ENCODE measurements at places on chromosomes 11 and 22.
A peak's percentile ranks its signal among the peaks of the same experiment; 100 is the strongest.

- H3K27me3 ChIP-seq, result peaks cover 2% of the 10 kb centered on the region
- H3K4me1 ChIP-seq, result no peaks in the 10 kb centered on the region
- H3K27ac ChIP-seq, result no peak overlapping the region
- no peak overlapping the region for H3K4me3 ChIP-seq
- DNase-seq, result no peak
Observed at GRCh38 chr11:11788063-11788710, 53.6 kb upstream of the USP47 start.

GRCh38 chr11:69443968-69444364, 37.5 kb upstream of the LINC01488 start:
- no peaks in the 10 kb centered on the region for H3K27me3 ChIP-seq
- H3K4me1 ChIP-seq, result peaks cover 46% of the 10 kb centered on the region
- no peak overlapping the region for H3K4me3 ChIP-seq
- DNase-seq, result no peak
- no peaks in the 10 kb centered on the region for H3K36me3 ChIP-seq
- no peak overlapping the region for H3K27ac ChIP-seq

- no peaks in the 10 kb centered on the region for H3K36me3 ChIP-seq
- peaks cover 3% of the 10 kb centered on the region for H3K27me3 ChIP-seq
- H3K27ac ChIP-seq, result no peak overlapping the region
Observed at GRCh38 chr11:78759071-78759470, 184.4 kb upstream of the NARS2 start.

DNA sequence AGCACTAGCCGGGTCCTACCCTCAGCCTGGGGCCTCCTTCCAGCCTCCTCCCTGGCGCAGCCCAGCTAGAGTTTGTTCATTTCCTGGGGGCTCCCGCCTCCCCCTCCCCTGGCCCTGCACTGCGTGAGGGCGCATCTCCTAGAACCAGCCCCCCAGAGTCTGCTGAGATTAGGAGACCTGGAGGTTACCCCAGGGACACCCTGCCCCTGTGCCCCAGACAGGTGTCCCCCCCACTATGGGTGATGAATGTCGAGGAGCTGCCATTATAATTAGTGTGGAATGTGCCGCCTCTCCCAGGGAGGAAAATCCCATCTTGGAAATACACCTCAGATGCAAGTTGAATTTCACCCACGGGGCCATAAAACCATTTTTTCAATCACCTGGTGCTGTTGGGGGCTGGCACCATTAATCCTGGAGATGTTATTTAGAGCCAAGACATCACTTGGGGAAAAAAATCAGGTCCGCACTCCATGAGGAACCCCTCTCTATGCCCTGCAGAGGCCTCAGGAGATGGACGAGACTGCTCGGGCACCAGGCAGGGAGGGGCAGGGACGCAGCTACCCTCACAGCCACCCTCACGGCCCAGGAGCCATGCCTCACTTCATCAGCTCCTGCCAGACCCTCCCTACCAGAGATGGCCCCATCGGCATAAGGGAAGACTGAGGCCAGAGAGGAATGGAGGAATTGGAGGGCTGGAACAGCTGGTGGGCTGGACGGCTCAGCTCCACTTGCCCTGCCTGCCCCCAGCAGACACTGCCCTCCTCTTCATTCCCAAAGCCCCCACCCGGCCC, 197.5 kb downstream of the IGLL1 start:
- H3K27ac ChIP-seq, result no peak overlapping the region

DNA sequence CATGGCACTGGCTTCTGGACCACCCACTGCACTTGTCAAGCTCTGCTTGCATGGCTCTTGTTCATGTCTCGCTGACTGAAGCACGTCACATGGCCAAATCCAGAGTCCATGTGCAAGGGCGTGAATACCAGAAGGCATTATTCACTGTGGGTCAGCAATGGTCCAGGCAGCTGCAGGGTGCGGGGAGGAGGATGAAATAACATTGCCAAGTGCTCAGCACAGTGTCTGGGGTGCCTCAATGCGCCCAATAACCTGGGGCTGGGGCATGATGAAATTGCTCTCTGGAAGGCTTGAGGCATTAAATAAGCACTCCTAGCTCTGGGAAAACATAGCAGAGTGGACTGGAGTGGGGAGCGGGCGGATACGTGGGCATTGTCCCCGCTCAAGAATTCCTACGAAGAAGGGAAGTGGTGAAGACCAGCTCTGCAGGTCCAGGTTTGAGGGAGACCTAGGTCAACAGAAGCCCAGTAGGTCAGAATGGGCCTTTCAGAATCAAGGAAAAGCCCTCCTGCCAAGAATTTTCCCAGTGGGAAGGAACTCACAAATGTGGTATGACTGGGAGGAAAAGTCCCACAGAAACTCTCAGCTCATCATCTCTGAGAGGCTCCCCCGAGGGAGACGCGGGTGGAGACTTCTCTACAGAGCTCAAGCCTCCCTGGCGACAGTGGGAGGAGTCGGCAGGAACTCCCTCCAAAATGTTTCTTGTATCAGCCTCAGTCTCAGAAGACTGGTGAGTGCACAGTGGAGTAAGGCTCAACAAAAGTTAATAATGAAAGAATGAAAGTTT, 15.3 kb upstream of the ACCSL start:
- no peak overlapping the region for H3K4me3 ChIP-seq
- H3K36me3 ChIP-seq, result no peaks in the 10 kb centered on the region
- no peaks in the 10 kb centered on the region for H3K4me1 ChIP-seq

- no peaks in the 10 kb centered on the region for H3K27me3 ChIP-seq
- peaks cover 67% of the 10 kb centered on the region for H3K4me1 ChIP-seq
- DNase-seq, result no peak
- H3K4me3 ChIP-seq, result no peak overlapping the region
- H3K27ac ChIP-seq, result peak overlapping the region; percentile 5
Observed at GRCh38 chr11:12695873-12696272, 21.7 kb downstream of the TEAD1 start.

GRCh38 chr11:101129203-101129943, at the start of gene PGR:
TSS of gene PGR (minus strand) at chr11:101129813. CDS start at chr11:101129070, 743 bp downstream.
- no peak within 1 kb of the TSS for H3K27ac ChIP-seq
- H3K36me3 ChIP-seq, result no peaks in the 10 kb centered on the region
- H3K4me1 ChIP-seq, result no peaks in the 10 kb centered on the region
- H3K27me3 ChIP-seq, result peaks cover 11% of the 10 kb centered on the region
- DNase-seq, result no peak
- H3K4me3 ChIP-seq, result no peak within 1 kb of the TSS

DNA sequence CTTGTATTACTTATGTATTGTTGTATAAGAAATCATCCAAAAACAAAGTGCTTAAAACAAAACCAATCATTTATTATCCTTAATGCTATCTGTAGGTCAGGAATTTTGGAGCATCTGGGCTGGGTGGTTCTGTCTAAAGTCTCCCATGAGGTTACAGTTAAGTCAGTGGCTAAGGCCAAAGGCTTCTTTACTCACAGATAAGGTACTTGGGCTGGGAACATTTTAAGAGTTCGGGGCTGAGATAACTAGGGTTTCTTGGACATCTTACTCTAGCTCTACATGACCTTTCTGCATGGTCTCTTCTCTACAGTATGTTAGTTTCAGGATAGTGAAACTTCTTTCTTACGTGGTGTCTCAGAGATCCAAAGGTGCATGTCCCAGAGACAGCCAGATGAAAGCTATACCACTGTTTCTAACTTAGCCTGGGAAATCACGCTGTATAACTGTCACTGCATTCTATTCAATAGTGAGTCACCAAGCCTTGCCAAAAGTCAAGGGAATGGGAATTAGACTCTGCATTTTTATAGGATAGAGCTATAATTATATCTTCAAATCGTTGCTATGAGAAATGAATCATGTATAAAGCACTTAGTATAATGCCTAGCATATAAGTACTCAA, 29.6 kb downstream of the SOX6 start:
- no peak overlapping the region for H3K27ac ChIP-seq
- H3K36me3 ChIP-seq, result no peaks in the 10 kb centered on the region
- no peaks in the 10 kb centered on the region for H3K4me1 ChIP-seq
- no peak for DNase-seq
- no peaks in the 10 kb centered on the region for H3K27me3 ChIP-seq

DNA sequence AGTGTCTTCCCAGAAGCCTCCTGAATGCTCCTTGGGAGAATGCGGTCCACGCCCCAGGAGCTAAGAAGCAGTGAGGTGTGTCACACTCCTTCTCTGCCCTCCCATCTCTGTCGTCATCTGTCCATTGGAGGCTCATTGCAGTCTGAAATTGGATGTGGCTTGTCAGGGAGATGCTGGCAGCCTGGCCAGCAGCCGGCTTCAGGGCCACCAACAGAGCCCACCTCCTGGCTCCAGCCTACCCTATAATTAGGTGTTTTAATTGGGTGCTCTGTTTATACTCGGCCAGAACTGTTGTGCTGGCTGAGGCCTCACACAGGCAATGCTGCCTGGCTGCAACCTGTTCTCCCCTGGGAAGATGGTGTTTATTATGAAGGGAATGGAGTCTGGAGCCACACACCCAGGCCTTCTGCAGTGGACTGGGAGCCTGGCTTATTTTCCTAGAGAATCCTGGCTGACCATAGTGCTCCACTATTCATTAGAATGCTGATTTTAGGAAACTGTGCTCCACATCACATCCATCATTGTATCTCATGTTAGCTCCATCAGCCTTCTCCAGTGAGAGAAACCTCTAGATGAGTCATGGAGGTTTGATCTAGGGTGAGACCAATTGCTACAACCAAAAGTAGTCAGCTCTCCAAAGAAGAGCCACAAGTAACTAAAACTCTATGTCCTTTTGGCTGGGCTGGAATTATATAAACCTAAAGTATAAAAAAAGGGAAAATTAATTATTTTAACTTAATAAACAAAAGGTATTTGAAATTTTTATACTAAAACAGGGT, 86.8 kb upstream of the CRTAM start:
- H3K27ac ChIP-seq, result no peak overlapping the region
- DNase-seq, result no peak
- H3K36me3 ChIP-seq, result no peaks in the 10 kb centered on the region
- H3K4me1 ChIP-seq, result no peaks in the 10 kb centered on the region

- DNase-seq, result no peak
- no peak overlapping the region for H3K27ac ChIP-seq
- H3K36me3 ChIP-seq, result no peaks in the 10 kb centered on the region
- no peaks in the 10 kb centered on the region for H3K27me3 ChIP-seq
- H3K4me3 ChIP-seq, result no peak overlapping the region
Observed at GRCh38 chr22:46557736-46558480, 20.5 kb upstream of the CELSR1 start.

- H3K27ac ChIP-seq, result no peak overlapping the region
- H3K36me3 ChIP-seq, result no peaks in the 10 kb centered on the region
- DNase-seq, result no peak
- H3K4me1 ChIP-seq, result peaks cover 14% of the 10 kb centered on the region
- H3K27me3 ChIP-seq, result no peaks in the 10 kb centered on the region
- no peak overlapping the region for H3K4me3 ChIP-seq
Observed at GRCh38 chr11:130304651-130305050, 10.1 kb downstream of the ZBTB44 start.

GRCh38 chr11:60701469-60701818, 2.0 kb downstream of the MS4A8 start:
- H3K4me1 ChIP-seq, result no peaks in the 10 kb centered on the region
- H3K4me3 ChIP-seq, result no peak overlapping the region
- no peak overlapping the region for H3K27ac ChIP-seq
- DNase-seq, result no peak
- H3K36me3 ChIP-seq, result no peaks in the 10 kb centered on the region

DNA sequence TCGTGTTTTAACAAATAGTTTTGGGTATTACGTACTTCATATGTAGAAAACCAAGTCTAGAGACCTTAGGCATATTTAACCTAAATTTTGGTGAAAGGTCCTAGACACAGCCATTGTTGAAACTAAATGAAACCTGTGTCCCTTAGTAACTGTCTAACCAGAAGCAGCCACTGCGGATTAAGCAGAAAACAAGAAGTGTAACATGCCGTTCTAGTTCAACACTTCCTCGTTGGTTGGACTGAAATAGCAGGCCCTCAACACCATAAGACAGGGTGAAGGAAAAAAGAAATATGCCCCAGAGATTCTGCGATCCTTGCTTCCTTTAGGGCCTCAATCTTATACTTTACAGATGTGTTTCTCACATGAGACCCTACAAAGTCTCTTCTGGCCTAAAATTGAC, 2.0 kb downstream of the NAA40 start:
- no peak overlapping the region for H3K4me3 ChIP-seq
- no peak for DNase-seq
- H3K4me1 ChIP-seq, result peaks cover 48% of the 10 kb centered on the region
- no peaks in the 10 kb centered on the region for H3K36me3 ChIP-seq
